HTR-8/SVneo (cell line): ENCODE measurements at places on chromosomes 4 and X.

DNA sequence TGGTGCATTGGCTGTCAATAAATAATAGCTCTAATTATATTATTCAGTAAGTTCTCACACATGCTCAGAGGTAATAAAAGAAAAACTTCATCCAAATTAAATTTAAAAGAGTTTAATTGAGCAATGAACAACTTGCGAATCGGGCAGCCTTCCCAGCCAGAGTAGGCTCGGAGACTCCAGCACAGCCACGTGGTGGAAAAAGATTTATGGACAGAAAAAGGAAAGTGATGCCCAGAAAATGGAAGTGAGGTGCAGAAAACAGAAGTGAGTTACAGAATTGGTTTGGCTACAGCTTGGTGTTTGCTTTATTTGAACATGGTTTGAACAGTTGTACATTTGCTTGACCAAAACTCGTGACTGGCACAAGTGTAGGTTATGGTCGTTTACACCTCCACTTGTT is 13.6 kb upstream of the BOD1L1 start:
- no peak for DNase-seq

DNA sequence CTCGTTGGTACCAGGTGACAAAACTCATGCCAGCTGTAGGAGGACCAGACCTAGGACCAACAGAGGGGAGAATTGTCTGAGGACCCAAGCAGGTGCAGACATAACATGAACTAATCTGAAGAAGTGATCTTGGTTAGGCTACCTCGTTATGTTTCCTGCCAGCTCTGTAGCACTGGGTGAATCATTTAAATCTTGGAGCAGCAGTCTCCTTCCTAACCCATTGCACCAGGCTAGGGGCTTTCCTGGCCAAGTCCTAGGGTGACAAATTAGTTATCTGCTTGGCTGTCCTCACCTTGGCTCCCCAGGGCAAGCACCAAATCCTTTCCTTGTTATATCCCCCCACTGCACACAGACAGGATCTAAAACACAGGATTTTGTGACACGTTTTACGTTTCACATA is 87.8 kb downstream of the WWC2 start:
- DNase-seq = no peak

DNA sequence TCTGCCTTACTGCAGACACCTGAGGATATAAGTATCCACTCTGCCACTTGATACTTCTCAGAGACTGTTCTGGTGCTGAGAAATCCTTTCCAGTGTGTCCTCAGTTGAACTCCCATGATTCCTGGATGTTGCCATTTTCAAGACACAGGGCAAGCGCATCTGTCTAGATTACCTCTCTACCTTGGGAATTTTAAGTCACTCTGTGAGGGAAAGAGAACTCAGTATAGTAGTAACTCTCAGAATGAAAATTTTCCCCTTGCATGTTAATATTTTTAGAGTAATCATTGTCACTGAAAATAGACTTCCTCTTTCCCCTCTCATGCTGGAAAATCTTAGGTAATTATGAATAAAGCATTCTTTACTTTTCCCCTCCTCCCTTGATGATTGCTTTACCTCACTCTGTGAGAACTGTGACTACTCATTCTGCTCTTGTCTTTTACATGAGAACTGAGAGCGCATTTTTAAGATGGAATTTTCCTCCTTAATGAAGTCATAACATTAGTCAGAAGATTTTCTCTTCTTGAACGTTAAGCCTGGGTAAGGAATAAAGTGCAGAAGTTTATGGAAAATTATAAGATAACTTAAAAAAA is 45.0 kb downstream of the TET2 start:
- DNase-seq = no peak

GRCh38 chrX:153487590-153488071 is 7.1 kb upstream of the BGN start:
- no peak for DNase-seq

GRCh38 chrX:20686256-20686655 is 419.5 kb upstream of the RPS6KA3 start:
- no peak for DNase-seq

GRCh38 chr4:167452922-167453430 is 218.7 kb upstream of the SPOCK3 start:
- DNase-seq = no peak

- no peak for DNase-seq
Observed at GRCh38 chr4:6476893-6477292, 4.5 kb upstream of the PPP2R2C start.

DNA sequence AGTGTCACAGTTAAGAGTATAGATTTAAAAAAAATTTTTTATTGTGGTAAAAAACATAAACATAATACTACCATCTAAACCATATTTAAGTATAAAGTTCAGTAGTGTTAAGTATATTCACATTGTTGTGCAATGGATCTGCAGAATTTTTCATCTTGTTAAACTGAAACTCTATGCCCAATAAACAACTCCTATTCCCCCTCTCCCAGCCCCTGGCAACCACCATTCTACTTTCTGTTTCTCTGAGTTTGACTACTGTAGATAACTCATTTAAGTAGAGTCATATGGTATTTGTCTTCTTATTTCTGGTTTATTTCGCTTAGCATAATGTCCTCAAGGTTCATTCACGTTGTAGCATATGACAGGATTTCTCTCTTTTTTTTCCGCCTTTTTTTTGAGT is 112.4 kb downstream of the PTTG2 start:
- DNase-seq = no peak

DNA sequence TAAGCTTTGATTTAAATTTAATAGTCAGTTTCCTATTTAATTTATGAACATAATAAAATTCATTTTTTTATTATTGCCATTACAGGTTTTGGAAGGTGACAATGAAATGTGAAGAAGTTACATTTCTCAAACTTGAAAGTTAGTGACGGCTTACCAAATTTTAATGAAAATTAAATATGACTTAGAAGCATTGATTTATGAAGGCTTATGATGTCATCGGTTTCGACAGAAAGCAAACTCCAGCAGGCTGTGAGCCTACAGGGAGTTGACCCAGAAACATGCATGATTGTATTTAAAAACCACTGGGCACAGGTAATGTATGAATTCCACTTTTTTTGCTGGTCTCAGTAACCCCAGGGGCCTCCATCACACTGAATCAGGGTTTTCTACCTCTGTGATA is 157.1 kb downstream of the FHIP1A start:
- DNase-seq = no peak

DNA sequence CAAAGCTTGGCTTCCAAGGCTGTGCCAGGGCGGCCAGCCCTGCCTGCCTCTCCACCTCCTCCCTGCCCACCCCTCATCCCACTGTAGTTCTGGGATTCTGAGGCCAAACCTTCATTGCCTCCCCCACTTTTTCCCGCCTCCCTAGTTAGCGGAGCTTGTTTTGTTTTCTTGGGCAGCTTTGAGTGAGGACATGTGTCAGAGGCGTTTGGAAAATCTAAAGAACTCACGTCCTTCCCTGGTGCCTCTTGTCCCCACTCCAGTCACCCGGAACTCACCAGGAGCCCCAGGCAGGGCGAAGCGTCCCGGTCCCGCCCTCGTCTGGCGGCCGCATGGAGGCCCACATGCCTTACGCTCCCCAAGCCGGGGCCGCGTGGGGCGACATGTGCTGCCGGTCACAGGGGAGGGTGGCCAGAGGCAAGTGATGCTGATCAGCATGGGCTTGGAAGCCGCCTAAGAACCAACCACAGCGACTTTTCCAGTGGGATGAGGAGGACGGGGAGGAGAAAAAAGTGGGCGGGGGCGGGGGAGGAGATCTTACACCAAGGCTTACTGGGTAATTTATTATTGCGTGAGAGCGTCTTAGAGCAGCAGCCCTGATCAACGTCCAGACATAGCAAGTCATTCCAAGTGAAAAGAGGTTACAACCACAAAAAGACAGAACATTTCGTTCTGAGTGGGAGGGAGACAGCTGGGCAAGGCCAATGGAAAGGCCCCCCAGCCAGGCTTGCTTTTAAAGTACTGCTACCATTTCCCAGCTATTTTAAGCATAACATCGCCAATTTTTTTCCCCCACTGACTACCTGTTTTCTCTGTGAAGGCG is 48.5 kb downstream of the PRPS1 start:
- DNase-seq = no peak
